ENCODE measurements at places on chromosomes 5 and 9. TPM values are rescaled to one million over a fixed set of nuclear protein-coding genes. Genes with fewer than 3 reads are reported as not detected.

Gene CCL21
- 40.2 TPM for total RNA-seq

Gene PLPPR1
- total RNA-seq = 0.26 TPM

- no peak overlapping the region for H3K27ac ChIP-seq
- no peaks in the 10 kb centered on the region for H3K27me3 ChIP-seq
- no peak overlapping the region for H3K4me3 ChIP-seq
- no peaks in the 10 kb centered on the region for H3K36me3 ChIP-seq
- DNase-seq = no peak
Observed at GRCh38 chr5:107011605-107012004, 659.1 kb downstream of the EFNA5 start.

Gene NR2F1
- 33.0 TPM for total RNA-seq

DNA sequence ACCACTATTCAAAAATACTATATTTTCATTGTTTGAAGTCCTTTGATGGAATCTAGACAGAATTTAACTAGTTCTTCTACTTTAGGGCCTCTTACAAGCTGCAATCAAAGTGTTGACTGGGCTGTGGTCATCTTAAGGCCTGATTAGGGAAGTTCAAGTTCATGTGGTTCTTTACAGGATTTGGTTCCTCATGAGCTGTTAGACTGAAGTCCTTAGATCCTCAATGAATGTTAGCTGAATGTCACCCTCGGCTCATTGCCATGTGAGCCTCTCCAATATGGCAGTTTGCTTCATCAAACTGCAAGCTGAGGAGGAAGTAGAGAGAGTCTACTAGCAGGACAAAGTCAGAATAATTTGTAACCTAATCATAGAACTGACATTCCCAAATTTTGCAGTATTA, 135.1 kb downstream of the CSNK1G3 start:
- H3K36me3 ChIP-seq = no peaks in the 10 kb centered on the region
- no peak overlapping the region for H3K4me3 ChIP-seq
- DNase-seq = no peak
- H3K27ac ChIP-seq = no peak overlapping the region
- H3K4me1 ChIP-seq = no peaks in the 10 kb centered on the region
- H3K27me3 ChIP-seq = no peaks in the 10 kb centered on the region

- H3K27ac ChIP-seq = peak overlapping the region; percentile 85
- peak; percentile 94 for DNase-seq
- H3K27me3 ChIP-seq = no peaks in the 10 kb centered on the region
- peaks cover 5% of the 10 kb centered on the region for H3K4me1 ChIP-seq
Observed at GRCh38 chr5:172806897-172807672, 27.0 kb upstream of the ERGIC1 start.

- H3K27me3 ChIP-seq = no peaks in the 10 kb centered on the region
- no peaks in the 10 kb centered on the region for H3K36me3 ChIP-seq
- H3K4me1 ChIP-seq = no peaks in the 10 kb centered on the region
- H3K27ac ChIP-seq = no peak overlapping the region
- DNase-seq = no peak
Observed at GRCh38 chr5:88940713-88941112, 57.7 kb upstream of the MEF2C start.
